ENCODE measurements at places on chromosomes 6 and 20.
A peak's percentile ranks its signal among the peaks of the same experiment; 100 is the strongest.

DNA sequence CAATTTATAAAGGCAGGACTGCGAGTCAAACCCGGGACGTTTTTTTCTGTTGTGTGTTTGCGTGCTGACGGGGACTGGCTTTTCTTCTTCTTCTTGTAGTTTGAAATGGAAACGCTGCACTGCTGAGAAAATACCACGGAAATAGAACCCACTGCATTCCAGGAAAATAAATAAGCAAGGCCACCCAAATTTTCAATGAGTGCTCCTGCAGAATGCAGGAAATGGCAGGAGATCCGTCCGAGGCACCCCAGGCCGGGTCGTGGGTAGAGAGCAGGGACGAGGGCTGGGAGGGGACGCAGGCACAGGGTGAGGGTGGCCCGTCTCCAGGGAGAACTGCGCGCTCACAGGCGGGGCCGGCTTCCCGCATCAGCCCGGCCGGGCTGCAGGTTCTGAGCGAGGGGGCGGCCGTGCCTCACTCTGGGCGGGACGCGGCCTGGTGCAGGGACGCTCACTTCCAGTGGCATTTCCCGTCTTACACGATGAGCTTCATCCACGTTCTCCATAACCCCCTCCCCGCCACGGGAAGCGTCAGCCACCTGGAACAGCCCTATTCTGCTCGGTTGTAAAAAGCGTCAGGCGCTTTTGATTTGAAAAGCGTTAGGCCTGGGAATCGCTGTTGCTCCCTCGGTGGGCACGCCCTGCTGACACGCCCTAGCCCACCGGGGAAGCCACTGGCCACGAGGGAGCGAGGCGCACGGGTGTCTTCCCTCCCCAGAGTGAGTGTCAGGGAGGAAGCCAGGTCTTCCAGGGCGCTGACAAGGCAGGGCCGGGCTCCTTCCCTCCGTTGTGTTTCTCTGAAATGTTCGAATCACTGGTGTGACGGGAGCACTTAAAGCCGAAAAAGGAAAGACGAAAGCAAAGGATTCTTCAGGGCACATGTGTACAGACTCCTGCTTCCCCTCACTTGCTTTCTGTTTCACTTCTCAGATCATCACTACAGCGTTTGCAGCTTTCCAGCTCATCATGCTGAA lies 17.9 kb upstream of the EXOC2 start:
- peak; percentile 94 for DNase-seq

DNA sequence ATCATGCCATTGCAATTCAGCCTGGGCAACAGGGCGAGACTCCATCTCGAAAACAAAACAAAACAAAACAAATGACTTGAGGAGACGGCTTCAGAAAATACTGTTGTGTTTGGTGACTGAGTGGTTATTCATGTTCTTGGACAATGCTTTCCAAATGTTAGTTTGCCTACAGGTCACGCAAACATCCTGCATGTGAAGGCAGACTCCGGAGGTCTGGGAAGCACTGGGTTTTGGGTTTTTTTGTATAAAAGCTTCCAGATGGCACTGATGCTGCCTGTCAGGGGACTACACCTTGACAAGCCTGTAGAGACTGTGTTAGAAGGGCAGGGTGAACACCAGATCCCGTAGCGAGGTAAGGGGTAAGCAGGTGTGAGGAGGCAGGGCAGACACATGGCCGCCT lies 81.7 kb downstream of the THBS2 start:
- peak; percentile 74 for DNase-seq

GRCh38 chr6:111848262-111848812 lies 24.9 kb downstream of the FYN start:
- DNase-seq: no peak

GRCh38 chr6:113362301-113363047 lies 494.7 kb upstream of the MARCKS start:
- no peak for DNase-seq

DNA sequence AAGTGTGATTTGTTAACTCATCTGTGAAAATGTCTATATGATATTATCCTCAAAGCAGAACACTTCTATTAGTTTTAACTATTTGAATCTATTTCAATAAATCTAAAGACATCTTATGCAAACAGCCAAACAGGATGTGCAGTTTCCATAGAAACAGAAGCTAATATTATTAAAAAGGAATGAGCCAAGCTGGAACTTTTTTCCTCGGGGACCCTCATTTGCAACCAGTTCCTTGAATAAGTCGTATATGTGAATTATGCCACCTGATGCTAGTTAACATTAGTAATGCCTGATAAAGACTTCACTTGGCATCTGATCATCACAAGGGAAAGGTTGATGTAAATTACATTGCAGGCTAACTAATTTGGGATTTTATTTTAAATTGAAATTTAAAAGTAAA lies 216.9 kb upstream of the SMLR1 start:
- no peak for DNase-seq

DNA sequence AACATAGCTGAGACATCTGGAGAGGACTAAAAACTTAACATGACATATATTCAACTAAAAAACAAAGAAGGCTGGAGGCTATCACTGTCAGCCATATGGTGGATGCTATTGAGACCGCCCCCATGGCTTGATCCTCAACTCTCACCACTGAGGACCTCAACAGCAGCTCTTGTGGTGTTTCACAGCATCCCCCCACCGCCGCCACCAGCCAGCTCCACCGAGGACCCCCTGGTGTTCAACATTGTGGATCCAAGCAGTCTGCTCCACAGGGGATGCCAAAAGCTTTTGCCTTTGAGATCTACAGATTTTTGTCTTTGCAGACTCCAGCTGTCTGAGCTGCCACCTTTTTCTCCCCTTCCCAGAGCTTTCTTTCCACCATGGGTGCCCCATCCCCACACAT lies 64.6 kb downstream of the NUS1 start:
- DNase-seq: no peak

DNA sequence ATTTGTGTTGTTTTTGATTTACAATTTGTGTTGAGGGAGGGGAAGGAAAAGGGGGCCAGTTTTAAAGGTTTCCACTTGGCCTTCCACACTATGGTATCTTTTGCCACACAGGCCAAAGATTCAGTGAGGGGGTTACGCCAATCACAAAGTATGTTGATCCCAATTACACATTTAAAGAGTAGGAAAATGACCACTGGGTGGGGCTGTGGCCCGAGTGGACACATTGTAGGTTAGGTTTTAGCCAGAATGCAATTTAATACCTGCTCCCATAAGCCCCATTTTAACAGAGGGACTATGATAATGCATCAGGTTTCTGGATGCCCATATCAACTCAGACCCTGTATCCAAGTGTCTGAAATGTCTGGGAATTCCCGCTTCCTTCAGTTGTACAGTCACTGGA lies 15.6 kb downstream of the VGLL2 start:
- peak; percentile 15 for DNase-seq

All from SJSA1 (cell line).